ENCODE measurements at places on chromosomes 4 and X.

- no peak for DNase-seq
Observed at GRCh38 chr4:20506827-20507226, 193.4 kb upstream of the PACRGL start.

DNA sequence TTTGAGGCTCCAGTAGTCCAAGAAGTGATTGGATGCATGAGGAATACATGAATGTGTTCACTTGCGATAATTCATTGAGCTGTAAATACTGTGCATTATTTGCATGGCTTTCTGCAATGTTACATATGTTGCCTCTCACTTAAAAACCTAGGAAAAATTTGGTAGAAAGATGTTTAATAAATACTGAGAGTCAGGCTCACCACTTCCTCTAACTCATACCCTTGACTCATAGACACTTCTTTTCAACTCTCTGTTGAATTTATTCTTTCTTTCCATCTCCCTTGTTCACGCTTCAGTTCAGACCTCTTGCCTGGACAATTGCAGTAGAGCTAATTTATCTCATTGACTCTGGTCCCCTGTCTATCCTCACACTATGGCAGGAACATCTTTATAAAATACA, 35.8 kb upstream of the LEF1 start:
- DNase-seq: no peak

DNA sequence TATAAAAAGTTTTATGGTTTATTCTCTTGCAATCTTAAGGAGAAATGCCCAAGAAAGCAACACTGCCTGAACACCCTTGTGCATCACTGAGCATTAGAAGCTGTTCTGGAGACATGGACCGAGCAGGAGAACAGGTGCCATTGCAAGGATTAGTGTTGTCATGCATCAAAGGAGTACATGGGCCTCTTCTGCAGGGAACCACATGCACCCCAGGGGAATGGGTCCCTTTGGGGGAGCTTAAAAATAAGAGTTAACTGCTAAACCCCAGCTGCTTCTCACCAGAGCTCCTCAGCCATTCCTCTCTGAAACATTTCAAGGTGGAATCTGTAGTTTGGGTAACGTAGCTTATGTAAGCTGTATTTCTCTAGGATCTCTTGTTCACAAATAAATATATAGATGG, 353.0 kb upstream of the SLC7A11 start:
- DNase-seq: no peak

DNA sequence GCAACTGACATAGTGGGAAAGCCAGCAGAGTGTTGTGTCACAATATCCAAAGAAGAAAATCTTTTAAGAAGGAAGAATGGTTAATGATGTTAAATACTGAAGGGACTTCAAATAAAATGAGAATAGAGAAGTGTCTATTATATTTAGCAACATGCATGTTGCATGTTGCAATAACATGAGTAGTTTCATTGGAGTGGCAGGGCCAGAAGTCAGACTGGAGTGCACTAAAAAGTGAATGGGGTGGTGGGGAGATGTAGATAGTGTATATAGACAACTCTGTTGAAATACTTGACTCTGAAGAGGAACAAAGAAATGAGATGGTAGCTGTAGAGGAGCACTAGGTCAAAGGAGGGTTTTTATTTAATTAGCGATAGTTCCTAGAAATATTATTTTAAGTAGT, 9.5 kb upstream of the AMMECR1 start:
- DNase-seq: no peak

- no peak for DNase-seq
Observed at GRCh38 chr4:73902817-73903547, 33.8 kb downstream of the CXCL1 start.

DNA sequence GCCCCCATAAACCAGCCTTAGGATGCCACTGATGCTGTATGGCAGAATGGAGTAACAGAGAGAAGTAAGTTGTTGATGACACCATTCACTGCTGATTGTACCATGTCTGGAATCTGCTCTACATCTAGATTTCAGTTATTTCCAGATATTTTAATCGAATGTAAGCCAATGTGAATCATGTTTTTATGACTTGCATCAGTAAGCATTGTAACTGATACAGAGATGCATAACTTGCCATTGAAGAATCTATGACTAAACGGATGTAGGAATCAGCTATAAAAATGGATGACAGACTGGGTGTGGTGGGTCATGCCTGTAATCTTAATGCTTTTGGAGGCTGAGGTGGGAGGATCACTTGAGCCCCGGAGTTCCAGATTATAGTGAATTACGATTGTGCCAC, 161.0 kb upstream of the GATB start:
- no peak for DNase-seq

GRCh38 chr4:154503598-154503997, 12.0 kb upstream of the DCHS2 start:
- no peak for DNase-seq
